ENCODE measurements at places on chromosomes 12 and 14. TPM values are rescaled to one million over a fixed set of nuclear protein-coding genes. Genes with fewer than 3 reads are reported as not detected.

Gene ST8SIA1
- 5.2 TPM for polyA plus RNA-seq

Gene RAB3IP
- polyA plus RNA-seq = 81.6 TPM

Gene GLIPR1L1
- 0.65 TPM for polyA plus RNA-seq

Gene DTX1
- polyA plus RNA-seq = 14.5 TPM

DNA sequence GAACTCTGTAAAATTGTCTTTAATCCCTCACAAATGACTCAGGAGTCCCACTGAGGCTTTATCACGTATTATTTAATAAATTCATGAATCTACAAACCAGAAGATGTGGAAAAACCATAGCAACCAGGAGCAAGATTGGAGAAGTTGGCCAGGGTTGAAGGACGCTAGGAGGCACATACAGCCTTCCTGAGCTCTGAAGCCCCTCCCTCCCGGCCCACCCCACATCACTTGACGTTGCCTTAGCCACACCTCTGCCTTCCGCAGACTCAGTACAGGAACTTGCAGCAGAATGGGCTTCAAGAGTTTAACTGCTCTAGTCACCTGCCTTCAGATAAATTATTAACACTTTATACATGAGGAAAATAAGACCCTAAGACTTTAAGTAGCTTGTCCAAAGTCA lies 33.9 kb downstream of the SLC35F4 start:
- peak; percentile 28 for DNase-seq

DNA sequence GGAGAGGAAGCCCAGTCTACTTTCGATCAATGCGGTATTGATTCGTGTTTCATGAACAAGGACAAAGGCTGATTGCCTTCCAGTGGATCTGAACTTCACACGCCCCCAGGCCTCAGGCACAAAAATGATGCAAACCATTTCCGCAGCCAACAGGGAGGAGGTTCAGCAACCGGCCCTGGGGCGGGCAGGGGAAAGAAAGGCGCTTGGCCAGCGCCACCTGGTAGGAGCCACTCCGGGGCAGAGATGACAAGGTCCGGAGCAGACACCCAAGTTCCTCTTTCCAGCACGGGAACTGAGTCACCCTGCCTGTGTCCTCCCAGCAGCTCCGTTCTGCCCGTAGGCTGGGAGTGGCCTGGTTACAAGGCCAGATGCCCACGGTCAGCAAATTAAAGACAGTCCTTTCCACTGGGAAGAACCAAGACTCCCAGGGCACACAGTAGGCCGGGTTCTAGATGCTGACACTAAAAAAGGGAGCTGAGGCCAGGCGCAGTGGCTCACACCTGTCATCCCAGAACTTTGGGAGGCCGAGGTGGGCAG lies 136.3 kb downstream of the SCARB1 start:
- DNase-seq = no peak

GRCh38 chr14:69631509-69631908 lies 20.1 kb downstream of the SUSD6 start:
- no peak for DNase-seq

DNA sequence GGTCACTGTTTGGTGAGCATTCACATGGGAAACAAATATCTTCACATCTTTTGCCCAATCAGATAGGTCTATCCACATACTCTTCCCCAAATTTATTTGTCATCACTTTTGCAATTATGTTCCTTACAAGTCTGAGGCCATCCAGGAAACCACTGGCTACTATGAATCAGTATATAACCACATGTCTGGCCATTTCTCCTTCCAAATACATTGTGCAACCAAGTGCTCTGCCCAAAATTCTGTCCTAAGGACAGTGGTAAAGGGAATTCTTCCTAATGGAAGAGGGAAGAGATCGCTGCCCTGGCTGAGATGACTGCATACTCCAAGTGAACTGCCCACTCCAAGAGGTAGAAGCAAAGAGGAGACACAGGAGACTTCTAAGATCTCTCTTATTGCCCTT lies 148.9 kb upstream of the MAX start:
- no peak for DNase-seq

DNA sequence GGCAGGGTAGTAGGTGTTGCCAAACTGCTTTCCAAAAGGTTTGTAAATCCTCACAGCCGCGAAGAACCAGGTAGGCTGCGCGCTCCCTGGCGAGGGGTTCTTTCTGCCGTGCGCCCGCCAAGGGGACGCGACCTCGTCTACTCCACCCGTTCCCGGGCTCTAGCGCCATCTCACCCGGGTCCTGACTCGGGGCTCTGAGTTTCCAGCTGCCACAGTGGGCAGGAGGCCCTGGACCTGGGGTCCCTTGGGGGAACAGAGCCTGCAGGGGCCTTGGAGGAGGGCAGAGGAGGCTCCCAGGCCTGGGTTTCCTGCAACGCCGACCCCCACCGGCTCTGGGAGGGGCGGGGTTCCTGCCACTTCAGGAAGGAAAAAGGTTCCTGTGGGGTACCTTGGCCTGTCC lies 706 bp downstream of the ANHX start:
- DNase-seq = no peak

- no peak for DNase-seq
Measured at GRCh38 chr14:40252817-40253447, 820.7 kb upstream of the FBXO33 start.

DNA sequence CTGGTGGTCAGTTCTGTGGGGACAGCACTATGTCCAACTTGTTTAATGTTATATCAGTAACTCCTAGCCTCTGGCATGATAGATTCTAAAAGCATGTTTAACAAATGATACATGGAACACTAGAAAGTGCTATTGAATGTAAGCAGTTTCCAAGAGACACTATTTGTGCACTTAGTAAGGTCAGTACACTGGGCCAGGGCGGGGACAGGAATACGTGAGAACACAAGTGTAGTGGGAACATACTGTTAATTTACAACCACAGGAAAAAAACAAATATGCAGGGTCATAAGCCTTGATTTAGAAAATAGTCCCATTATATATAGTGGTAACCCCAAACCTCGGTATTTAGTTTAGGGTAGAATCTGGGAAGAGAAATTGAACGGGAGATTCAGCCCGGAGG lies 88.9 kb upstream of the SLC38A2 start:
- DNase-seq = no peak

DNA sequence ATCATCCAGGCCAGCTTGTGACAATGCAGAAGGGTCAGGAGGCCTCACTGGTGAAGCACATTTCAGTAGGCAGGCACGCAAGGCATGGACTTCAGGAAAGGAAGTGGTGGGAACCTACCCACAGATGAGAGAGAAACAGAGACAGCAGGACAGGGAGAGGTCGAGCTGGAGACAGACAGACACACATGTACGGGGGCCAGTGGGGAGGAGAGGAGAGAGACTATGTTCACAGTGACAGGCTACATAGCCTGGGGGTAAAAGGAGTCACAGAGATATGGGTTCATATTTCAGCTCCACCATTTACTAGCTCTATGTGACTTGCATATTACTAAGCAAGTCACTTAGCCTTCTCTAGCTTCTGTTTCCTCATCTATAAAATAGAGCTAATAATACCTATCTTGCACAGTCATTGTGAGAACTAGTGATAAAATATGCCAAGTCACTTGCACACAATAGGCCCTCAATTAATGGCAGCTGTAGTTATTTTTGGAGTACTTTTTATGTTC lies 91.1 kb upstream of the FUT8 start:
- DNase-seq = no peak

DNA sequence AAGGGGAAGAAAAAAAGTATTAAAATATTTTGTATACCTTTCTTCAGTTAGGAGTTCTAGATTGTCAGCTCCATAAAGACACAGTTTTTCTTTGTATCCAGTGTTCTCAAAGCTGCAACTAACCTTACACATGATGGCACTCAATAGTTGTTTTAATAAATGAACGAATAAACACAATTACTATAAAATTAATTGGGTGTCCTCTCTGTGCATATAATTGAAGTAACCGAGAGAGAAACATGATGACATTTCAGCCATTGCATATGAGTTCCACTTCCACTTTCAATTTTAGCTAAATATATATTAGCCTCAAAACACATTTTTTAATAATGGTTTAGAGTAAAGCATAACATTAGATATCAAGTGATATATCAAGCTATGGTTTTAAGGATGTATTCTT lies 671.2 kb downstream of the LRFN5 start:
- DNase-seq = no peak

DNA sequence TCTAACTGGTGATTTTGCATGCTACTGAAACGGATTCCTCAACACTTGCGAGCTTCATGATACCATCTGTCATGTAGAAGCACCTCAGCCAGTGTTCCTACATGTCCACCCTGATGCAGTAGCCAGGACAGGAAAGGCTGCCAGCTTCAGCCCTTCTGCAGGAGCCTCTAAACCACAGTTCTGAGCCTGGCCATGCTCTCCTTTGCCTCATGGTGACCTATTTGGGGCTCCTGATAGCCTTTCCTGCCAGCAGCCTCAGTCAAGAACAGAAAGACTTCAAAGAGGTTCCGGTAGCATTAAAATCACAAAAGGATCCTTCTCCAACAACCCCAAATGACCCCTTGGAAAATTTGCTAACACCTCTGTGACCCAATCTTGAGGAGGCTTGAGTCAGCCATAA lies 96.0 kb downstream of the CNTN1 start:
- no peak for DNase-seq

DNA sequence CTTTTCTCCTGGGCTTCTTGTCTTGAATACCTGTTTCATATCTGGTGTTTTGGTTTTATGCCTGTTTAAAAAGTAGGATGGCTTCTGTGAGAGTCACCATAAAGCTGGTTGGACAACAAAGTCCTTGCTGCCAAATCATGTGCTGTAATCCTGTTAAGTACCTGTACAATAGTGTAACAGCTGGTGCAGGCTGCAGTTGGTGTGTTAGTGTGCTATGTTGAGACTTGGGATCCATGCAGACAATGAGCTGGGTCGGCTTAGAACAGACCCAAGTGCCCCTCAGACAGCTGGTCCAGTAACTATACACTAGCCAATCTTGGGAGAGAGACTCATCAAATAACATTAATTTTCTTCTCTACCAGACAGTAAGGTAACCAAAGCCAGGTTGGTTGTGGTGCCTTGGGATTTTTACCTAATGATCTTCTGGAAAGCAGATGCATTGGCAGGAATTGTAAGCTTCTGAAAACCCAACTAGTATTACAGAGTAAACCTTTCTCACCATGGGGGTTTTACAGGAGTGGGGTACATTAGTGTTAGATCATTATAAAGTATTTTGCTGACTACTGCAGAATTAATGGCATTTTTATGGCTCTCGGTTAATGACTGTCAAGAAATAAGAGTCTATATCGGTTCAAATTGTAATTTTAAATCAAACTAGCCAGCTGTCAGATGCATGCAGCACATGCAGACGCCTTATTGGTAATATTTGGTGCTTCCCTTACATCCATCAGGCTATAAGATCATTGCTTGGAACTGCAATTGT lies 231.2 kb downstream of the PDZRN4 start:
- DNase-seq = no peak

DNA sequence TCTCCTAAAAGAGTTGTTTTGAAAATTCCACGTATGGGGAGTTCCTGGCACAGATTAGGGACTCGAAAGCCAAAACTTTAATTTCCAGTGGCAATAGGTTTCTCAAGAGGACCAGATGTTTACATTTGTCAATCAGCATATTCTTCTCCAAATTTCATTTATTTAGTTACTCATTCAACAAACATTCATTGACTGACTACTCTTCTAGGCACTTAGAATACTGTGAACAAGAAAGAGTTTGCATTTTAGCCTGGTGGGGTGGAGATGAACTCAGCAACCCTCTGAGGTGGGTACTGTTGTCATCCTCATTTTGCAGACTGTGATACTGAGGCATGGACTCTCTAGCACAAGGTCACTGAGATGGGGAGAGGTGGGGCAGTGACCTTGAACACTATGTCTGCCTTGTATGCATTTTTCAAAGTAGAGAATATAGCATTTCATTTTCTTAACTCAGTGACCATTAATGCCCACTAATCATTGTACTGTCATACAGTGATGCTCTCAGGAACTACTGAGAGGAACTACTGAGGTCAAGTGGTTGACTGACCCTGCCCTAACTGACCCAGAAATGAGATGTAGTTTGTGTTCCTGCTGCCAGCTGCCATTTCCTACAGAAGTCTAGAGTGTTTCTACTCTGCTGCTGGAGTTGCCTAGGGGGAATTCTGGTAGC lies 2.2 kb downstream of the L3HYPDH start:
- DNase-seq = no peak

- DNase-seq = no peak
Measured at GRCh38 chr14:21109377-21110138, 8.7 kb downstream of the TMEM253 start.

GRCh38 chr14:22973217-22974032 lies 8.9 kb downstream of the AJUBA start:
- DNase-seq = no peak

DNA sequence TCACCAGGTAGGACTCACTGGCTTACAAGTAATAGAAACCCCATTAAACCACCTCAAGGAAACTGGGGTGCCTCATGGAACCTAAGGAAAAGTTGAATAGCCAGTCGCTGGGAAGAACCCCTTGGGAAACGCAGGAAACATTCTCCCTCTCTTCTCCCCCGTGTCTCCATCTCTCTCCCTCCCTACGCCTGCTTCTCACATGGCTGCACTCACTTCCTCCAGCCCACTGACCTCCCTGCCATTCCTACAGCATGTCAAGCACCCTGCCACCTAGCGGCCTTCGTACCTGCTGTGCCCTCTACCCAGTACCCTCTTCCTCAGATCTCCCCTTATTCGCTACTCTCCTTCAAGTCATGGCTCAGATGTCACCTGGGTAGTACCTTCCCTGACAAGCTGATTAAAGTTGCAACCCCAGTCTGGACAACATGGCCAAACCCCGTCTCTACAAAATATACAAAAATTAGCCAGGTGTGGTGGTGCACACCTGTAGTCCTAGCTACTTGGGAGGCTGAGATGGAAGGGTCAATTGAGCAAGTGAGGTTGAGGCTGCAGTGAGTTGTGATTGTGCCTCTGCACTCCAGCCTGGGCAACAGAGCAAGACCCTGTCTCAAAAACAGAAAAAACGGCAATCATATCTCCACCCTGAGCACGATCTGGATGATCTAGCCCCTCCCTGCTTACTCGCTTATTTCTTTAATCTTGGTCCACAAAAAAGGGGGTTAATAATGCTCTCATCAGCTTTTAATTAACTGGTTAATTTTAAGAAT lies 6.4 kb upstream of the DTX1 start:
- peak; percentile 73 for DNase-seq

Data from renal pelvis (tissue), 12 donors.